Activated T-cell treated with anti-CD3 and anti-CD28 coated beads for 24 hours (primary cell): ENCODE measurements at places on chromosomes 7 and 10.

GRCh38 chr10:124743191-124744101 lies 732 bp downstream of the FAM53B start:
- no peak for DNase-seq

DNA sequence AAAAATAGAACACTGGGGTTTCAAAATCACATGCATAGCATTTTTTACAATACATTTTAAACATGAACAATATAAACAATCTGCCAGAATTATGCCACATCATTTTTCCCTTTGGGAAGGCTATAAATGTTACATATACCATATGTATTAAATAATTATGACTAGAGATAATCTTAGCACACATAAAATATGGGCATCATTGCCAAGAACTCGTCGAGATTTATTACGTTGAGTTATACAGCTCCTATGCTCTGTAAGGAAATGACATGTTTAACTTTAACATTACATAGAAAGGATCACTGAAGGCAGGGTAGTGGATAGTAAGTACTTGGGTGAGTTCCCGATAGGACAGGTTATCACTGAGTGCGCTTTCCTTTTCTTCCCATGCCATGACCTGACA lies 267.8 kb downstream of the PARD3 start:
- DNase-seq: no peak

DNA sequence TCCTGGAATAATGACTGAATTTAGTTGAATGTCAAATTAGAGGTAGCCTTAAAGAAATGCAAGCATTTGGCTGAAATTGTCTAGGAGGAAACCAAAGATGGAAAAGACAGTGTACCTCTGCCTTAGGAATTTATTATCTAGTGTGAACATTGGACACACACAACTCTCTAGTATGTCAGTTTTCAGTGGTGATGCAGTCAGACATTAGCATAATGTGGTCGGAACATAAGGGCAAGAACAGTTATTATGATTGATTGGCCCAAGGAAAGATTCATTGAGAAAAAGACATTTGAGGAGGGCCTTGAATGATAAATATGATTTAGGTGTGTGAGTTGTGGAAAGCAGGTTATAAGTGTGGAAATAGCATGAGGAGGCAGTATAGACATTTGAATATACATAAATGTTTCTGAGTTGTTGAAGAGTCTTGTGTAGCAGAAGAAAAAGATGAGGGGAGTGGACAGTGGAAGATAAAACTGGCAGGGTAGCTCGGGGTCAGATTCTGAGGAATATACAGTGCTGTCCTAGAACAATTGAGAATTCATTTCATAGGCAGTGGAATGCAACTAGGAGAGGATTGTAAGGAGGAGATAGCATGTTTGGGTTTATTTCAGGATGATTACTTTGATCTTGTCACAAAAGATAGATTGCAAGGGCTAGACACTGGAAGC lies 414.7 kb downstream of the SUGCT start:
- no peak for DNase-seq

- DNase-seq: no peak
Observed at GRCh38 chr10:14801723-14802122, 27.0 kb upstream of the FAM107B start.

DNA sequence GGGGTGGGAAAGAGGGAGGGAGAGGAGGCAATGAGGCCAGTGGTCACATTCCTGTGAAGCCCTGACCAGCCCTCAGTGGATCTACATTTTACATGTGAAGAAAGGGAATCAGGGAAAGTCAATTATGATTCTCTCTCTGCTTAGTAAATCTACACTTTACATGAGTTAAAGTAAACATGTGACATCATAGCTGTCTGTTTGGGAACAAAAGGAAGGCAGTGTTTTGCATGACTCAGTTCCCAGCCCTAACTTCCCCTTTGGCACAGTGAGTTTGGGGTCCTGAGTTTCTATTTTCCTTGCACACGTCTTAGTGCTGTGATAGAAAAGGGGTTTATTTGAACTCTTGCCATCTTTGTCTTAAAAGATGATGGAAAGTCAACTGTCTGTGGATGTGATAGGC lies 615.1 kb downstream of the SDK1 start:
- DNase-seq: no peak

GRCh38 chr7:131502810-131503508 lies 53.5 kb downstream of the PODXL start:
- DNase-seq: no peak

- no peak for DNase-seq
Observed at GRCh38 chr7:31101544-31101943, 49.4 kb downstream of the ADCYAP1R1 start.

DNA sequence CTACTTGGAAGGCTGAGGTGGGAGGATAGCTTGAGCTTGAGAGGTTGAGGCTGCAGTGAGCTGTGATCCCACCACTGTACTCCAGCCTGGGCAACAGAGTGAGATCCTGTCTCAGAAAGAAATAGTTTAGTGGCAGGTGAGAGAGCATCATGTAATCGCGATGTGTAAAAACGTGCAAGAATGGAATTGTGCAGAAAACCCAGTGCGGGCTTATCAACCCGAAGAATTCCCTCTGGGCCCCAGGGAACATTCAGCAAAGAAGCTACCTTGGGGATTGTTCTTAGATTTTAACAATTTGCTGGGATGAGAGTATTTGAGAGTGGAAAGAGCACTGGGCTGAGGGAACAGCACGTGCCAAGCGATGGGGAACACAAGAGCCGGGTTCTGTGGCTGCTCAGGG lies 107.4 kb upstream of the INSYN2A start:
- DNase-seq: no peak

DNA sequence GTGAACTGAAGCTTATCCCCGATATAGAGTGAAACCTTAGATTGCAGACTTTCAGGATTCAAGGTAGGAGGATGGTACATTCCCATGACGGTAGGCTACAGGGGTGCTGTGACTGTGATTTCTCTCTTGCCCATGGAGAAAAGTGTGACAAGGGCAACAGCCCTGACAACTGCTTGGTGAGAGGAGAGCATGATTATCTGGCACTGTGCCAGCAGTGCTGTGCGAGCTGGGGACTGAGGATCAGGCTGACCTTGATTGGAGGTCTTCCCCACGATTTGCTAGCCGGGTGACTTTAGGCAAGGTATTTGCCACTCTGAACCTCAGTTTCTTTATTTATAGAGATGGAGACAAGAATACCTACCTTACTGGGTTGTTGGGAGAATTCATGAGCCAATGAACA lies 229.5 kb downstream of the PTEN start:
- DNase-seq: no peak

GRCh38 chr7:5458921-5459480 lies 35.4 kb upstream of the TNRC18 start:
- DNase-seq: no peak

- DNase-seq: no peak
Observed at GRCh38 chr10:24228642-24229041, 19.7 kb downstream of the KIAA1217 start.

GRCh38 chr10:22657566-22658225 lies 56.7 kb downstream of the PIP4K2A start:
- DNase-seq: no peak

DNA sequence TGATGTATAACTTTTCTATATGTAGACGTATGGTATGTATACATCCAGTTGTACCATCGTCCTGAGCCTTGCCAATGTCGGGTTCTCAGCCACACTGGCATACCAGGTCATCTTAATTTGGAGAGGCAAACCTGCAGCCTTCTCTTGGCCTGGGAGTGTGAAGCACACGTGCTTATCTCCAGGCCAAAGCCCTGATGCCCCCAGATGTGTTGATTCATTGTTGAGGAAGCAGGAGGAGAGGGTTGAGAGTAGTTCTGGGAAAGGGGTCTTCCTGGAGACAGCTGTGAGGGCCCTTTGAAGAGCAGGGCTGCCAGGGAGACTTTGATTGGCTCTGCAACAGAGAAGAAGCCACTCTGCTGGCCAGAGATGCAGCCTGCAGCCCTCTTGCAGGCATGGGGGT lies 155.6 kb downstream of the ARHGAP21 start:
- no peak for DNase-seq

DNA sequence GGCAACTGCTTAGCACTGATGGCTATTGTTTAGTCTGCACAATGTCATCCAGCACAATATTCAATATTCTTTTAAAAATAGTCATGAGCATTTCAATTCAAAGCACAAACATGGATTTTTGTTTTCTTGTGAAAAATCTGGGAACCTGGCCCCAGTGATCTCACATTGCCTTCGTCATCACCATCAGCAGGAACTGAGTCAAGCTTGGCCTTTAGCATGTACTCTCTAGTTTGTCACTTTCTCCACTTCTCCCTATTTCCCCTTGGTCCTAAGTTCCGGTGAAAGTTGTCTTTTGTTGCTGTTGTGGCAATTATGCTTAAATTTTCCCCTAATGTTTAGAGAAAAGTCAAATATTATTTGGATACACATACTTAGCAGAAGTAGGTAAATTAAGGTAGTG lies 252.9 kb upstream of the SORCS1 start:
- no peak for DNase-seq

DNA sequence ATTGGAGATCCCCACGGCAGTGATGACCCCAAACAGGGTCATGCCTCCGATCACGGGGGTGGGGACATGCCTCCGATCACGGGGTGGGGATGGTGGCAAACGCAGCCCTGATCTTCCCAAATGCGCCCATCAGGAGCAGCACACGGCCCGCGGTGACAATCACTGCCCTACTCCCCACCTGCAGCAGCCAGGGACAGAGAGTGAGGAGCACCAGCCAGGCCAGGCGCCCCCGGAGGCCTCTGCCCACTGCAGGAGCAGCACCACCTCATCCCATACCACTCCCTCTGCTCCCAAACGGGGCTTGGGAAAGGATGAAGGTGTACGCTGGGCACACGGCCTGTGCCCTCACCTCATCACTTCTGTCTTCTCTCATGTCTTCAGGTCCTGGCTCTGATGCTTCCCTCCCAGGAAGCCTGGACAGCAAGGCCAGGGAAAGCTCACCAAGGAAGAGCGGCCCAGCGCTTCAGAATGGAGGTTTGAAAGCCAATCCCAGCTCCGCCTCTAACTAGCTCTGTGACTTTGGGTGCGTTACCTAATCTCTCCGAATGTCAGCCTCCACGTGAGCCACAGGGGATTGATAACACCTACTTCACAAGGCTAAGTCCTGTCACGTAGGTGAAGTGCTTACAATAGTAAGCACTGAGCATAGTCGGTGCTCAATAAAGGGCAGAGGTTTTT lies 37.1 kb downstream of the STRA8 start:
- DNase-seq: no peak

GRCh38 chr7:36403452-36403851 lies 13.8 kb downstream of the ANLN start:
- no peak for DNase-seq

- DNase-seq: no peak
Observed at GRCh38 chr7:68789597-68789996, 808.7 kb upstream of the AUTS2 start.

- no peak for DNase-seq
Observed at GRCh38 chr7:36192053-36192824, 39.2 kb downstream of the EEPD1 start.

GRCh38 chr7:115037128-115037802 lies 115.4 kb downstream of the MDFIC start:
- no peak for DNase-seq

- DNase-seq: no peak
Observed at GRCh38 chr7:82602066-82602465, 158.5 kb upstream of the CACNA2D1 start.

DNA sequence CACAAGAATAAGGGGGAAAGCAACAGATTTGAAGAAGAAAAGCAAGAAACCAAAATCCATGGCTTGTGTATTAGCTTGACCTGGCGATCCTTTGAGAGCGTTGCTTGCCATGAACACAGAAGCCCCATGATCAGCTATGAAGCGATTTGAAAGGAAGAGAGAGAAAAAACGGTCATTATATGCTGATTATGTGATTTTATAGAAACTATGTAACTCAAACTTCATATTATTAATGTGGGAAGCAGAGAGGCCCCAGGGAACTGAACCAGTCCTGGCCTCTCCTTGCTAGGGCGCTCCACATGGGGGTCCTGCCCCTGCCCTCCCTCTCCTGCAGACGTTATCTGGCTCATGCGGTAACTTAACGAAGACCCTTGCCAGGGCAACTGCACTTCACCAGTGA lies 306.1 kb upstream of the ADARB2 start:
- no peak for DNase-seq

GRCh38 chr10:86698207-86698940 lies 30.1 kb downstream of the LDB3 start:
- no peak for DNase-seq

DNA sequence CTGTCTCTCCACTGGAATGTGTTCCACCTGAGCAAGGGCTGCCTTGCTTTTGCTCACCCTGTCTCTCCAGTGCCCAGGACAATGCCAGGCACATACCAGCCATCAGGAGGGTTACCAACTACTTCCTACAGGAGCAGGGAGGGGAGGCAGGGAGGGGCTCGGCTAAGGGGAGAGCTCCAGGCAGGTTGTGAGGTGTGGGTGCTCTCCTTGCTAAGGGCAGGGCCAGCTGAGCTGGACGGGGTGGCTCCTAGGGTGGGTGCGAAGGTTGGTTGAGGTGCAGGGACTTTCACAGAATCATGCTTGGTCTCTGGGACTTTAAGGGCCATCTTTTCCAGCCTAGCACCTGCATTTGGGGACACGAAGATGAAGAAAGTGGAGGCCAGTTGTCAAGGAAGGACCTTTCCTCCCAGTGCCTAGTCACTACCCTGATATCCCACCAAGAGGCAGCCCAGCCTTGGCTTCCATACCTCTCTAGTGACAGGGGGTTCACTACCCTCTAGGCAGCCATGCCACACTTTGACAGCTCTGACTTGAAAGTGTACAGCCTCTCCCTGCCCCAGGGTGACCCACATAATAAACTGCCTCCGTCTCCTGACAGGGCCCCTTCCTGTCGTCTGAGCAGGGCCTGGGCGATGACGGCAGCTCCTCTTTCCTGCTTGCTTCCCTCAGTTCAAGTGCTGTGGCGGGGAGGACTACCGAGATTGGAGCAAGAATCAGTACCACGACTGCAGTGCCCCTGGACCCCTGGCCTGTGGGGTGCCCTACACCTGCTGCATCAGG lies 46.5 kb downstream of the TSPAN15 start:
- no peak for DNase-seq

DNA sequence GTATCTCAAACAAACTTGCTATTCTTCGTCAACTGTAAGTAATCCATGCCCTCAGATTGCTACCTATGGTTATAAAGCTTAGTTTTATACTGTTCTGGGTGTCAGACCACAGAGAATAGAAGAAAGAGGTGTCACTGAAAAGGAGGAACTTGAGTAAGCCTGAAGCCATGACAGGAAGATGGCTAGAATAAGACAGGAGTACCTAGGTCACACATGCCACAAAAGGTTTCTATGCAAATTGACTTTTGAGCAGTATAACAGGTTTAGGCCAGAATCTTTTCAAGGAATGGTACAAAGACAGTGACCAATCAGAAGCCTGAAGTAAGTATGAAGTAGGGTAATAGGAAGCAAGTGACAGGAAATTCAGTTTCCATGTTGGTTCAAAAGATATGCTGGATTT lies 23.5 kb downstream of the FBXW4 start:
- DNase-seq: no peak

GRCh38 chr7:48074204-48074654 lies 14.8 kb upstream of the UPP1 start:
- DNase-seq: no peak

- DNase-seq: no peak
Observed at GRCh38 chr7:2005786-2006185, 227.0 kb downstream of the MAD1L1 start.
